ENCODE measurements at places on chromosomes 16 and 17.

- DNase-seq: no peak
These were observed 41.6 kb downstream of the MEOX1 start for GRCh38 chr17:43620147-43620546.

DNA sequence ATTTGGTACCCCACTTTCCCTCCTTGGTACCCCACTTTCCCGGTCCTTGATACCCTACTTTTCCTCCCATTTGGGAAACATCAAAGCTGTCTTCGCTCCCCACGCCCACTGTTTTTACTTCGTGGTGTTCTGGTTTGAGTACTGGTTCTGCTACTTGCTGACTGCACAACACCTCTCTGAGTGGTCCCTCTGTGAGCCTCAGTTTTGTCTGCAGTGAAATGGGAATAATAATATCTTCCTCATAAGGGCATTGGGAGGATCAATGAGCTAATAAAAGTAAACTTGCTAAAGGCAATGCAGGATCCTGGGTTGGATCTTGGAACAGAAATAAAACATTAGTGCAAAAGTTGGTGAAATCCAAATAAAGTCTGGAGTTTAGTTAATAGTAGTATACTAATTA, 70.0 kb upstream of the CLEC18A start:
- no peak for DNase-seq

DNA sequence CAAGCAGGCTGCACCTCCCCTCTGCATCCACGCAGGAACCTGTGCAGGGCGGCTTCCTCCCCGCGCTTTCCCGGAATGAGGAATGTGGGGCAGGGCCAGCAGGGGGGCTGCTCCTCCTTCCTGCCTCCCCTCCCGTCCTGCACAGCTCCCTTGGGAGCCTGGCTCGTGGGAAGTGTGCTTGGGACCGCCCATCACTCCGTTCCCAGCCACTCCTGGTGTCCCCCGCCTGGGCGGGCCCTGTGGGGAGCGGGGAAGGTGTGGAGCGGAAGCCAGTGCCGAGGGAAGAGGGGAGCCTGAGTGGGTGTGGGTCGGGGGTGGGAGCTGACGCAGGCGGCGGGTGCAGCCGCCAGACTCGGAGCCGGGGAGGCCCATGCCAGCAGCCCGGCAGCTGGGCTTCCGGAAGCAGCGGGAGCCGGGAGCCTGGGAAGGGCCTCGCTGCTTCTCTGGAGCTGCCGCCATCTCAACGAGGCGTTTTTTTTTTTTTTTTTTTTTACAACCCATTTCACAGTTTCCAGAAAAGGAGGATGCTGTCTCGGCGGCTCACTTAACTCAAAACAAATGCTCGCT, 24.1 kb downstream of the BAHCC1 start:
- DNase-seq: no peak

DNA sequence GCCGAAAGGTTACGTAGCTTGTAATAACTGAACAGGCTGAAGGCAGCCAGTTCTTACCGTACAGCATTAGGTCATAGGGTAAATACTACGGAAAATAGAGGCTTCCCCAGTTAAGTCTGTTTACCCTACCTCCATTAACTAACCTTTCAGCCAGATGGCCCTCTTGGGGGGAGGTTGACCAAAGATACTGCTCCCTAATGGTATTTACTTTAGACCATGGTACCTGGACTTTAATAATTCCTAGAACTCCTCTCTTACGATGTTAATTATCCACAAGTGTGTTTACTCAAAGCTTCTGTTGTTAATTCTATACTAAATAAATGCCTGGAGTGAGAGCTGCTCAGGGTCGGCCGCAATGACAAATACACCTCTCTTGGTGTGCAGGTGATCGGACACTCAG, 9.8 kb upstream of the ADAT1 start:
- no peak for DNase-seq

DNA sequence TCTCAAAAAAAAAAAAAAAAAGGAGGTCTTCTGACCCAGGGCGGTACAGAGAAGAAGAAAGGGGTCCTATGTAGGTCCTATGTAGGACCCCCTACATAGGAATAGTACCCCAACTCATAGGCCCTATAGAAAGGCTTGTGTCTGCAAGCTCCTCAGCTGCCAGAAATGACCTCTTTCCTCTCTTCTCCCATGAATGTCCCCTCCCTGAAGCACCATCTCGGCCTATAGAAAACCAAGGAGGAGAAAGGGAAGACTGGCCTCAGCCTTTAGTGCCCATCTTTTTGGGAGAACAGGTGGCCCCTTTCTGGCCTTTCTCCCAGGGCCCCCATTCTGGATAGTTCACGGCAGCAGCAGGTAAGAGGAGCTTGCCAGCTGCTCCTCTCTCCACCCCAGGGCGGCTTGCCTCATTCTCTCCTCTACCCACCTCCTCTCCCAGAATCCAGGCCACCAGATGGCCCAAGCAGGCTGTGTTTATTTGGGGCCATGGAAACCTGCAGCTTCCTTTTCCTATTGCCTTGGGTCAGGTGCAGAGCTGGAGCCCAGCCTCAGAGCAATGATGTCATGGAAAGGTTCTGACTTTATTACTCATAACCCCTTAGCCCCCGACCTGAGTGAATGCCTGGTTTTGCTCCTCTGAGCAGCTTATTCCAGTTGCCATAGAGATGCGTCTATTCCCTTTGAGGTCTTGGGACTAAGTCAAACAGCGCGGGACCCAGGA, 1.6 kb upstream of the MRPL58 start:
- peak; percentile 76 for DNase-seq

DNA sequence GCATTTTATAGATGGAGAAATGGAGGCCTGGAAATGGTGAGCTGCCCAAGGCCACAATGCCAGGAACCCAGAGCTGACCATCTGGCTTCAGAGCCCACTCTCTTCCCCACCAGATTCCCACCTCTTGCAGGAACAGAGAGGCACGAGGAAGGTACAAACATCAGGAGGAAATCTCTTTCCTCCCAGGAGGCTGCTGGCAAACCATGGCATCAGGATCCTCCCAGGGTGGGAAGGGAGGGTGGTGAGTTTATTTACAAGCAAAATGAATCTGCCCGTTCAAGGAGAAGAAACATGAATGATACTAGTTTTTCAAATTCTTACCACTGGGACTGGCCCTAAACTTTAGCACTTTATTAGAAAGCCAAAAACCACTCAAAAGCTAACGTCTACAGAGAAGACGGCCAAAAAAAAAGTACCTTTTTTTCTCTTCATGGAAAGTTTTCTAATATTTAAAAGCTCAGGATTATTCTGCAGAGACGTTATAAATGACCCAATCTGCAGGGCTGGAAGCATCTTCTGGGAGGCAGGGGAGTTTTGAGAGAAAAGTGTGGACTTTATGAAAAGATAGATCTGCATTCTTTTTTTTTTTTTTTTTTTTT, 79.1 kb downstream of the NXN start:
- DNase-seq: no peak

DNA sequence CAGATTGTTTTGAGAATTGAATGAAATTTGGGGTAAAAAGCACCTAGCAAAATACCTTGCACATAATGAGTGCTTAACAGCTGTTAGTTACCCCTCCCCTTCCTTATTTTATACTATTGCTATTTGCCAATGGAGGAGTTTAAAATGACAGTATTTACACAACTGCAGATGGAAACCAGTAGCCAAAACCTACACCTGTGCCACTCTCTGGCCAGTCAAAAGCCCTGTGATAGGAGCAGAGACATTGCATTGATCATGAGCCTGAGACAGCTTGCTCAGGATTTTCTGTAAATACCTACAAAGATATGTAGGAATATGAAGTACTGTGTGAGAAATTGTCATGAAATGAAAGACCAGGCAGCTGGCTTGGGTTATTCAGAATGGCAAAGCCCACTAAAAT, 115.3 kb upstream of the HLF start:
- DNase-seq: no peak

GRCh38 chr17:81566461-81567126, 14.4 kb upstream of the FAAP100 start:
- DNase-seq: peak; percentile 59

- no peak for DNase-seq
These were observed 10.6 kb downstream of the CA10 start for GRCh38 chr17:52147872-52148271.

DNA sequence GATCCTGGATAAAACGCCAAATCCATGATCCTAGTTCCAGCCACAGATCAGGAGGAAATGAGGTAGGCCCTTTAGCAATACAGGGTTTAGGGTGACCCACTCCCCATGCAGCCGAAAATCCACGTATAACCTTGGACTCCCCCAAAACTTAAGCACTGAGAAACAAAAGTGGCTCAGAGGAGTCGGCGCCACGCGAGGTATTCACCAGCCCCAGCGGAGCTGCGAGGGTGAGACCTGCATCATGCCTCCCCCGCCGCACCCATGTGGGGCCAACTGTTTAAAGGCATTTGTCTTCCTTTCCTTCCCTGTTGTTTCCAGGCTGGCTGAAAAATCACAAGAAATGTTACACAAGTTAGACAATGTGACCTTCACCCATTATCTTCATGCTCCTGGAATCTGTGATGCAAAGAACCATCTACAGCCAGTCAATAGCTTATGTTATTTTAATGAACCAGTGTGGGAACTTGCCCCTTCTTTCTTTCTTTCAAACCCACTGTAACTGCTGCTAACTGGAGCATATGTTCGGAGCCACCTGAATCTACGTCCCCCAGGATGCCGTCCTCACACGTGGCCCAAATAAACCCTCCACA, 98.2 kb upstream of the METRNL start:
- DNase-seq: no peak

GRCh38 chr16:54326266-54326662, 39.7 kb upstream of the IRX3 start:
- DNase-seq: no peak

- no peak for DNase-seq
These were observed 141.0 kb downstream of the CDH13 start for GRCh38 chr16:82767808-82768207.

GRCh38 chr17:15411384-15412198, 55.8 kb downstream of the CDRT4 start:
- no peak for DNase-seq

- DNase-seq: no peak
These were observed 23.3 kb upstream of the CDH8 start for GRCh38 chr16:62059527-62059926.

- peak; percentile 32 for DNase-seq
These were observed 28.3 kb upstream of the BHLHA9 start for GRCh38 chr17:1241929-1242328.

GRCh38 chr16:54342966-54343365, 56.4 kb upstream of the IRX3 start:
- no peak for DNase-seq

DNA sequence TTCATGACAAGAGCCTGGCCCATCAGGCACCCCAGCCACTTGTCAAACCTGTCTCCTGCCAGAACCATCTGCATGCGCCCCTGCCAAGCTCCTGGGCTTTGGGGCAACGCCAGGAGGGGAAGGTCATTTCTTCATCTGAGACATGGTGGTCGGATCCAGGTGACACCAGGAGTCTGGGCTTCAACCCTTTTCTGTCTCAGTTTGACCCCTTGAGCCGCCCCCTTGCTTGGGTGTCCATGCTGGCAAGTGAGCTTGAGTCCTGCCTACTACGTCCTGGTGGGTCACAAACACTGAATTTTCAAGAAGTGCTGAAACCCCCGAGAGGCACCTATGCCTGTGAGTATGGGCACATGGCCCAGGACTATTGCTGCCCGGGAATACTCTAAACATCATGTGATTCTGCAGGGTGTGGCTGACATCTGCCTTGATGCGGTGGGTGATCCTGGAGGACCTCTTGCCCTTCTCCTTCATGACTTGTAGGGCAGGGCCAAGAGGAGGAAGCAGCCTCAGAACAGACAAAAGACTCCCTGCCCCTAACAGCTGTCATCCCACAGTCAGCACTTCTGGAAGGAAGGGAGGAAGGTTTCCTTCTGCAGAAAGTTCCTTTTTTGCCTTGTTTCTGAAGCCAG, 43.4 kb downstream of the TNFRSF13B start:
- no peak for DNase-seq

All from NCI-H2081 treated with DMSO at 0.1 percent for 48 hours (cell line).